ENCODE measurements at places on chromosomes 4 and X.

- no peak for DNase-seq
Measured at GRCh38 chr4:169309326-169309967, 38.7 kb upstream of the SH3RF1 start.

DNA sequence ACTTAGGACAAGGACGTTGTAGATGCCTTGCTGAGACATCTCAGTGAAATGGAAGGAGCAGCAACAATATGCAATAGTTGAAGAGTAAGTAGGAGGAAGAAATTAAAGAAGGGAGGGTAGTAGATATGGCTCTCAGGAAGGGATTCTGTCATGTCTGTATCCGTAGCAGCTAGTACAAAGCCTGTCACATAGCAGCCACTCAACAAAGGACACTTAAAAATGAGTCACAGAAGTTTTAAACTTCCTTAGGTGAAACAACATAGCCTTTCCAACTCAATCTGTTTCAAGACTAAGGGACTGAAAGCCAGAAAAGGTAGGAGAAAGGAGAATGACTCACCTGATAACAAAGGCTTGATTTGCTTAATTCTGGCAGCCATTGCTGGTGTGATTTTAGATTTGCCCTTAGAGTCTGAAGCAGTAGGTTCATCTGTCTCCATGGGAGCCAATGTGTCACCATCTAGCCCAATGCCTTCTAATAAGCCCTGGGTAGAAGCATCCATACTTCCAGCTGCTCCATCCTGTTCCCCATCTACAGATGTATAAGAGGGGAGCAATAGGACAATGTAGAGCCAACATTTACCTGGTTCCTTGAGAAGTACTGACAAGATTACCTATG is 86.6 kb downstream of the HUWE1 start:
- no peak for DNase-seq

DNA sequence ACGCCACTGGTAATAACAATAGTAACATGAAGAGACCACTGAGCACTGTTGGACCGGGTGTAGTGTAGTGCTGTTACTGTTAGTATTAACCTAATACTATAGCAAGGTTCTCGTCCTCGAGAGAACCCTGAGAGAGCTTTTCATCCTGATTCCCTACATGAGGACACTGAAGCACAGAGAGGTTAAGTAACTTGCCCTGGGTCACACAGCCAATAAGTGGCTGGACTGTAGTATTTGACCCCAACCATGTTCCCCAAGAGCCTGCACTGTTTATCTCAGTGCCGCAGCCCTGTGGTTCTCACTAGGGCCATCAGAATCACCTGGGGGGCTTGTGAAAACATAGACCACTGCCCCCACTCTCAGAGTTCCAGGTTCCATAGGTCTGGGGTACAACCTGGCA is 10.4 kb downstream of the SCML1 start:
- DNase-seq = no peak

GRCh38 chrX:68147848-68148247 is 285.4 kb downstream of the OPHN1 start:
- DNase-seq = no peak

DNA sequence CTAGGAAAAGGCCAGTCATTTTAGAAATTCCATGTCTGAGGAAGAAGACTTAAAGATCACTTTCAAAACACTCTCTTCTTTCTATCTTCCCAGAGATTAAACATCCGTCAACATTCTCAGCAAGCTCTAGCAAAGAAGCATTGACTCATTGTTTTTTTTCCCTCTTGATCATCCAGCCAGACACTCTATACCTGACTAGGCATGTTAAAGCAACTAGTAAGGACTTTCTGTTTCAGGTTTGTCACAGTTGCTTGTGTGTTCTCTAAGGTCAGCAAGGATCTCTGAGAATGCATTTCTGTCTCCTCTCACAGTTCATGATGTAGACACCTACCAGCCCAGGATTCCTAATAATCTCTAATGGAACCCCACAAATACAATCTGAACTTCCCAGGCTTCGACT is 112.2 kb downstream of the IL13RA2 start:
- DNase-seq = no peak

- DNase-seq = no peak
Measured at GRCh38 chr4:103092245-103092644, 7.4 kb downstream of the BDH2 start.
